H4 (cell line): ENCODE measurements at places on chromosomes 3 and 15. TPM values are rescaled to one million over a fixed set of nuclear protein-coding genes. Genes with fewer than 3 reads are reported as not detected.

Gene TM2D3
- 47.9 and 50.3 TPM in 2 replicates for total RNA-seq

Gene RGMA
- total RNA-seq: 0.29 and 0.72 TPM in 2 replicates

Gene MESP1
- 0.47 TPM in 1 of 2 replicates, not detected in the other for total RNA-seq

Gene MAP1A
- 32.9 and 40.6 TPM in 2 replicates for total RNA-seq

Gene POPDC2
- 0.06 and 0.54 TPM in 2 replicates for total RNA-seq

Gene CELSR3
- total RNA-seq: 3.0 and 3.1 TPM in 2 replicates

Gene CD47
- 123 and 130 TPM in 2 replicates for total RNA-seq

Gene ACOX2
- total RNA-seq: 3.8 and 5.7 TPM in 2 replicates

Gene WWTR1
- total RNA-seq: 37.2 and 47.4 TPM in 2 replicates

Gene OSTN
- total RNA-seq: not detected in 2 replicates

Gene ITGA11
- total RNA-seq: 0.41 and 0.66 TPM in 2 replicates

Gene FHIT
- total RNA-seq: 0.84 and 0.87 TPM in 2 replicates

Gene CTXN2
- total RNA-seq: not detected in 2 replicates

Gene IMPG2
- total RNA-seq: 0.06 and 0.08 TPM in 2 replicates

Gene EOMES
- total RNA-seq: 0.17 TPM in 1 of 2 replicates, not detected in the other

Gene ZNF860
- total RNA-seq: 0.04 and 0.43 TPM in 2 replicates

Gene CCNB2
- 181 and 210 TPM in 2 replicates for total RNA-seq

Gene ARNT2
- total RNA-seq: 3.3 and 5.3 TPM in 2 replicates
